ENCODE measurements at places on chromosomes 3 and 15.

DNA sequence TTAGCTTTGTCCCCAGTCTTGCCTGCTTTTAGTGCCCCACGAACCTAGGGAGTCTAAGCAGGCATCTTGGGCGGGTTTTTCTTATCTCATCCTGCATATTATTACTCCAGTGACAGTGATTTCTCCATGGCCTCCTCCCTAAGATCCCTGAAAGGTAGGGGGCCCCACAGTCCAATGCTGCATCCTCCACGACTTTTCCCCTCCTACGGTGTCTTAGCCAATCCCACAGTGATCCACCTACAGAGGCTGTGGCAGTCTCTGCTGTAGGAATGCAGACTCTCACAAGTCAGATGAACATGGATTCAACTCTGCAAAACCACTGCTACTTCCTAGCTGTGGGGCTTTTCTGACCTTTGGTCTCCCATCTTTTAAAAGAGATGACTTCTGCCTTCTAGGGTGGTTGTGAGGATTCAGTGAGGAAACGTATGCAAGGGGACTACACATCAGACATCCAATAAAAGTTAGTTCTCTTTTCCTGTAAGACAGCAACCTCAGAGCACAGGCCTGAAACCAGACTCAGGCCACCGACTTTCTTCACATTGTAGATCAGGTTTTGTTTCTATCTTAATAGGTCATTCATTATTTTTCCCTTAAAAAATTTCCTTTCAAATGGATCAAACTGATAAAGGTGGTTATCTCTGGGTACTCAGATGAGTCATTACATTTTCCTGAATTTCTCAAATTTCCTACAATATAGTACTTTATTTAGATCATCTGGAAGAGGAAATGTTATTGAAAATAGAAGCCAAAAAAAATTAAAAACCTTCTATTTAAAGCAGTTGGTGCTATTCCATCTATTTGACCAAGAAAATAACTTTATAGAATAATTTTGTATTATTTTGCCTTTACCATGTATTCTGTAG, 23.2 kb downstream of the ILDR1 start:
- no peak for DNase-seq

DNA sequence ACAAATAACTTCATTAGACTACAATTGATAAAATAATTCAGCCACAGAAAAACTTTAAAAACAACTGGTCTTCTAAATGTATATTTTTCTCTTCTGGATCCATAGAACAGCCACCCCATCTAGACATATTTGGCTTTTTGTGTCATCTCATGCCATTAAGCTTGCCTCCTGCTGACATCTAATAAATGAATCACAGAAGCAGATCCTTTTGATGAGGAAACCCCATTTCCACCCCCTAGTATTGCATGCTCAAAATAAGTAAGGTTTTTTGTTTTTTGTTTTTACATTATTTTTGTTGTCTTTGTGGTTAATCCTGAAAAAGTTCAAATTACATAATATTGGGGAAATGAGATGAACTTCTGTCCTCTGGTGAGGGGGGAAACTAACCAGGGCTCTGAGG, 94.8 kb downstream of the DUT start:
- DNase-seq, result no peak

DNA sequence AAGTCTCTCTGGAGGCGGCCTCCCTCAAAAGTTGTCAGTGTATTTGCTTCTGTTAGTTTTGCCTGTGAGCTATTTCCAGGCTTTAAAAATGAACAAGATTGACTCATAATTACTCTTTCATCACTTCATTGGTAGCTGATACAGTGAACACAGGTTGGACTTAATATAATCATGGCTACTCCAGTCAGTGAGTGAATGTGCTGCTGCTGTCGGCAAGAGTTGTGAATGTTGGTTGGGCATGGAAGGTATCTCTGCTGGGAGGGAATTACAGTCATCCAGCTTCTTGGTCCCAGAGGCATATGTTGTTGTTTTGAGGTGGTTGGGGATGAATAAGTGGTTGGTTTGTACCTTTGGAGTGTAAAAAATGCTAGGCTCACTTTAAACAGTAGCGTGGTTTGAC, 11.5 kb downstream of the TCF12 start:
- no peak for DNase-seq

- DNase-seq, result peak; percentile 29
These were observed 507 bp upstream of the JMJD7 start for GRCh38 chr15:41827290-41827879.

DNA sequence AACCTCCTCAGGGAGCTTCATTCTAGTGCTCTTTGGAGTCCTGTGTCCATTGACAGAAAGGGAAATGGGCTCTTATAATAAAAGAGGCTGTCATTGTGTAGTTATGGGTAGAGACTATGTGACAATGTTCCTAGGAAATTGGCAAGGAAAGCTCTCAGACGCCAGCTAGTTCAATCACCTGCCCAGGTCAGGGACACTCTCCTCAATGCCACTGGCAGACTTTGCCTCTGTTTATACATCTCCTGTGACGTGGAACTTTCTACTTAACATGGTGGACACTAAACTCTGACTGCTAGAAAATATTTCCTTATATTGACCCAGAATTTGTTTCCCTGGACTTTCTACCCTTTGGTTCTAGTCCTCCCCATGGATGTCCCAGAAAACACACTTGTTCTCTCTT, 2.8 kb downstream of the EFCAB12 start:
- no peak for DNase-seq

DNA sequence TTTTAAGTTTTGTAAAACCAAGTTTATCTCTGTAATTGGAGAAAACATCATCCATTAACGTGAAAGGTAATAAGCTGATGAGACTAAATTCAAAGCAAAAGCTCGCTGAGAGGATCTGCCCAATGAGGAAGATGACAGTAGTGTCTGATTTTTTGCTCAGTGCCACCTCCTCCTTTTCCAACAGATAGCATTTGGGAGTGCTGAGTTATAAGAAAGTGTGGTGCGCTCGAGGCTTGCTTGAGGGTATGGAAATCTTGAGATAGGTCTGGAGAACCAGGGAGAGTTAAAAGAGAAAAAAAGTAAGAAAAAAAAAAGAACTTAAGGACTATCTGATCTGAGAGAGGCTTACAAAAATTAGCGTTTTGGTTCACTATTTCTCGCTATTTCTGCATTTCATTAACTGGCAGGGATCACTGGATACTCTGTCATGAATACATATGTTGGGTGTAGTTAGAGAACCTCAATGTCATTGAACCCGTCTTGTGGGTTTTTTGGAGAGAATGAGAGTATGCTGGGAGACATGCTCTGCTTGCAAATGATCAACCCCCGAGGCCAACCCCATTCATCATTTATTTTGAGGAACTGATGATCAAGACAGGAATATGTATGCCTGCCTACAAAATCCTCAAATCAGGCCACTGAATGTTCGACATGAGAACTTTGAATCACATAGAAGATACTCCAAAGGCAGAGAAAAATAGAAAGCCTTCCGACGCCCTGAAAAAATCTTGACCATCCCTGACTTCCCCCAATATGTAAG, 973 bp upstream of the USP13 start:
- DNase-seq, result no peak

GRCh38 chr3:12512534-12513118, 28.3 kb downstream of the TSEN2 start:
- DNase-seq, result no peak

GRCh38 chr3:178381971-178382448, 154.2 kb upstream of the KCNMB2 start:
- no peak for DNase-seq

DNA sequence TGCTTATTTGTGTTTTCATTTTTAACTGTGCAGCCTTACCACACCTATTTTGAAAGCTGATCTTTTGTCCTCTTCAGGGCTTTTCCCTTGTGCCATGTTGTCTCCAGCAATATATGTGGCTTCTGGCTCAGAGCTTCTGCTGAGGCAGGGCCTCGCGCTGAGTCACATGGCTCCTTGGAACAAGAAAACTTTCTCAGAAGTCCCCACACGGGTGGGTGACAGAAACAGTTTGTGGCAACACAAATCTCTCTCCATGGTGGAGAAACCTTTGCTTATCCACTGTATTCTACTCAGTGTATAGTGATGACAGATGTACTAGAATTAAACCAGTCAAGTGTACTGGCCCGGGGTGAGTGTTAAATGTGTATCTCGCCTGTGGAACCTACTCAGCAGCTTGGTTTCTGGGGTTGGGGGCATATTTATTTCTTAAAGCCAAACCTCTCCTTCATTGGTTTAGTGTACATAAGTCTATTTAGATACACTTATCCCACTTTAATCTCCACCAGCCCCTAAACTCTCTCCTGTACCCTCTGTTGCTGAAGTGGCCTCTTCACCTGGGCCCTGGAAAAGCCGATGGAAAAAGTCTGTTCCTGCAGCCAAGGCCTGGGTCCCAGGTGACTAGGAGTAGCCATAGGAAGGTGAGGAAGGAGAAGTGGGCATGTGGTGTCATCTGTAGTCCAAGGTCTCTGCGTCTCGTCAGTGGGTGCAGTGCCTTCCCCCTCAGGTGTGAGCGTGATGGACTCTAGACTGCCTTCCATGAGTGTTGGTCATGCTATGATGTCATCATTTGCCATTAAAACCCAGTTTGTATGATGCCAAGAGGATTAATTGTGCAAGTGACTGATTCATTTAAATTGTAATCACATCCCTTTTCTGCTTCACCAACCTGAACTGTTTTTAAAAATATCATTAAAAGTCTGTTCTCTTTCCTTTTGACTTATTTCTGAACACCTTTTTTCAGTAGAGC, 3.2 kb upstream of the FBXL22 start:
- no peak for DNase-seq

- peak; percentile 38 for DNase-seq
These were observed 26.3 kb upstream of the DYNC1LI1 start for GRCh38 chr3:32596909-32597369.

- DNase-seq, result no peak
These were observed 2.6 kb upstream of the PLXNA1 start for GRCh38 chr3:126980266-126980811.

DNA sequence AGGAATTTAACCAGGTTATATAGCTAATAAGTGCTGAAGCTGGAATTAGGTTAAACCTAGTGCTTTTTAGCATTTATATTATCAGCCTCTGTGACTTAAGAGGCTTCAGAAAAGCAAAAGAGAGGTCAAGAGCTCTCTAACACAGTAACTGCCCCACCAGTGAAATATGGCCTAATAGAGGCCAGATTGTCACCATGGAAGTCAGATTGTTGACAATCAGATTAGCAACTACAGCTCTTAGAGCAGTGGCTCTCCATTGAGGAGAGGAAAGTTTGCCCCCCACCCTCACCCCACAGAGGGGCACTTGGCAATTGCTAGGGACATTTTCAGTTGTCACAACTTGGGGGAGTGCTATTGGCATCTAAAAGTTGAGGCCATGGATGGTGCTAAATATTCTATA, 23.3 kb upstream of the LMOD3 start:
- no peak for DNase-seq
